ENCODE measurements at places on chromosomes 5 and 9.

GRCh38 chr9:78954286-78954685 lies 617.5 kb upstream of the TLE4 start:
- no peak for DNase-seq

- no peak for DNase-seq
These were observed 101.1 kb upstream of the DAP start for GRCh38 chr5:10862085-10862484.

DNA sequence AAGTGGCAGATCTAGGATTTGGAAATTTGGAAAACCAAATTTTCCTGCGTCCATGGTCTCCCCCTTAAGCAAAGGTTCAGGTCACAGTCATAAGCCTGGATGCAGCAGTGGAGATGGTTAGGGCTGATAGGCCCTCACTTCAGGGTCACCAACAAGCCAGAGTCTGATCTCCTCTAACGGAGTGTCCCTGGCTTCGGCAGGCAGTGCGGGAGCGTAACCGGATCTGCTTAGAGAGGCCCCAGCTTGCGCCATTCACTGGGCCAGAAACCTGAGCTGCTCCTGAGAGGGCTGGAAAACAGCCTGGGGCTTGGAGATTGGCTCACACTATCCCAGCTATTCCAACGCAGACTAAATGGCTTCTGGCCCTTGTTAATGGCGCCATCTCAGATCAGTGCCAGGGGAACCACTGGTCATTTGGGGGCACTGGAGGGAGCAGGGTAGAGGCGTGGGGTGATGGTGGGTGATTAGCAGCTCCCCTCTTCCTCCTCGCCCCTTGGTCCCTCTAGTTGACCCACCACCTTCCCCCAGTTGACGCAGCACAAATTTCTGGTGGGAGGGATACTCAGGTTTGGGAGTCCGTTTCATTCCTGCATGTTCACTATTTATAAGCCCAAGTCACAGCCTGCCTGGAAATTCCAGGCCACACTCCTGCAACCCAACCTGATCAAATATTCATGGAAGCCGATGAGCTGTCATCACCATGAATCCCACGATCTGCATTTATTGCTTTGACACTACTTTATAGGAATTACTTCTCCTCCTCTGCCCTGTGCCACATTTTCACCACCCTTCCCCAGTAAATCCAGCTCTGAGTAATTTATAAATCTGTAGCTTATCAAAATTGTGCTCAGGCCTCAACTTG lies 134.6 kb upstream of the CPEB4 start:
- no peak for DNase-seq

DNA sequence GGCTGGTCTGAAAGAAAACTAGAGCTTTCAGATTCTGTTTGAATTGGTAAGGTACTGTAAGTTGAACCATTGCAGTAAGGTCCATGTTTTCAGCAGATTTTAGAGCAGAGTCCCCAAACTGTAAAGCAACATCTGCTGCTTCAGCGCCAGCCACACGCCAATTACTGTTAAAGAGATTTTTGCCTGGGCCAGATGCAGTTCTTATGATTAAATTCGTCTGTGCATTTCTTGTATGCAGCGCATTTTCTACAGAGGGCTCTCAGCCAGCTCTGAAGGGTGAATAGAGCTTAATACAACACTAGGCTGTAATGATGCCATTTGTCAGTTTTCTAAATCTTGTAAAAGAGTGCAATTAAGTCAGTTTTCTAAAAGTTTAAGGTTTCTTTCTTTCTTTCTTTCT lies 246.3 kb downstream of the COX7C start:
- DNase-seq = no peak

DNA sequence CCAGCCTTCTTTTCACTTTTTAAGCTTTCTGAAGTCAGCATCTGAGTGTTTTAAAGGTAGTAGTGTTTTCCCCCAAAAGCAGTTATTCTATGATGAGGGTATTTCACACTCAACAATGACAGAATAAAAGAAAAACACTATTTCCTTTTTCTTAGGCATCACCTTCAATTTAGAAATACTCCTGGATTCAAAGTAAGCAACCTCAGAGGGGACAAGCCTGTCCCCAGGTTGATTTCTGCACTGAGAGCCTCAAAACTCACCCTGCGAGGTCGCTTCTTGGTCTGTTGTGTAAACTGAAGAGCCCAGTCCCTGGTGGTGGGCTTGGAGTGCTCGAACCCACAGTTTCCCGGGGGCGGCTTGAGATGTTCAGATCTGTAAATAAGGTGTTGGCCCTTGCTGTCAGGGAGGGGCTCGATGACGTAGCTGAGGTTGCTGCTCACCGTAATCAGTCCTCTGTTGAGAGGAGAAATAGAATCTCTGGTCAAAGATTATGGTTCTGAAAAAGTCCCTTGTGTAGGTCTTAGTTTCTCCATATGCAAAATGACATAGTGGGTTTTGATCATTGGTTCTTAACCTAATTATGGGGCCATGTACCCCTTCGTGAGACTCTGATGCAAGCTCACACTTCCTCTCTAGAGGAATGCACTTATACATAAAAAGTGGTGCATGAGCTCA lies 55.9 kb downstream of the ADAM19 start:
- DNase-seq = no peak

DNA sequence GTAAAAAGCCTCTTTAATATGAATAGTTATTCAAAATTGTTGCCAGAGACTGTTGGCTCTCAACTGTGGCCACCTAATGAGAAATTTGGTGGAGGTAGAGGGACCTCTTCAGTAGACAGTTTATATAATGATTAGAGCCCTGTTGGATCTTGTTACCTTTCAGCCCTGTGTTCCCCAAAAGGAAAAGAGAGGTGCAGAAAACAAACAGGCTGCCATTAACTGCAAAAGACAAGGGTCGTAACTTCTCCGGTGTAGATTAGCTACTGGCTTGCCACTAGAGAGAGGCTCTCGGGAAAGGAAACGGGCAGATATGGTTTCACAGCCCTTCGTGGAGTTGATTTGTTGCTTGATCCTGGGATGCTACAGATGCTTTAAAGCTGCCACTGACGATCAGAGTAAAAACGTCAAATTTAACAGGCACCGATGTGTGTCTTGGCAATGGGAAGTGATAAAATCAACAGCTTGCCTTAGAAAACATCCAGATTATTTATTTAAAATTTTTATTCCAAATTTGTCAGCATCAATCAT lies 7.8 kb downstream of the FST start:
- no peak for DNase-seq

DNA sequence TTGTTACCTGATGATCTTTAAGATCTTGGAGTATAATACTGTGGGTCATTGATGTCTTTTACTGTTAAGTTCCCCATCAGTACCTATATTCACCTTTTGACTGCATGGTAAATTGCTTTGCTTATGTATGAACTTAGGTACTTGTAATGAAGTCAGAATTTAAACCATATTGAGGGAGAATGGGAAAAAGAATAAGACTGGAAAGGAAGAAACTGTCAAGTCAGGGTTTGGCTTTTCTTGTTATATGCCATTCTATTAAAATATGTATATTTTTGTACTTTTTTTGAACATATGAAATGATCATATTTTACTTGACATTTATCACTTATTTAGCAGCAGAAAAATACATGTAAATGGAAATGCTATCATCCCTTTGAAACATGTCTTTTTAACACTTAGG lies 58.6 kb downstream of the KIAA1958 start:
- no peak for DNase-seq

DNA sequence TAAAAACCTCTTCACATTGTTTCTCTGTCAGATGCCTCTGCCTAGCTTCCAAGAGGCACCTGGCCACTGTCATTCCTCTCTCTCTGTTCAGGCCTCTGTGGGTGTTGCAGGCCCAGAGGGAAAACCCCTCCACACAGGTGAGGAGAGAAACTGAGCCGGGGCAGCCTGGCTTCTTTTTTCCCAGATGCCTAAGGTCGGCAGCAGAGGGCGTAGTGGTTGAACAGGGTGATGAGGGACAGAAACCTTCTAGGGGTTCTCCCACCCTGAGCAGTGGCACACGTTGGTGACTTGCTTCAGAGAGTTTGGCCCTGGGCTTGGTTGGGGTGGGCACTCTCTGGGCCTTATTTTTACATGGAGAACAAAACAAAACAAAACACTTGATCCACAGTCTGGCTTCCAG lies 12.2 kb downstream of the IL9 start:
- DNase-seq = no peak

- DNase-seq = no peak
These were observed 77.5 kb upstream of the IFNE start for GRCh38 chr9:21559402-21560280.

GRCh38 chr5:164358531-164359259 lies 853.3 kb downstream of the MAT2B start:
- no peak for DNase-seq

- DNase-seq = no peak
These were observed 132.7 kb downstream of the SLIT3 start for GRCh38 chr5:169168280-169168679.

DNA sequence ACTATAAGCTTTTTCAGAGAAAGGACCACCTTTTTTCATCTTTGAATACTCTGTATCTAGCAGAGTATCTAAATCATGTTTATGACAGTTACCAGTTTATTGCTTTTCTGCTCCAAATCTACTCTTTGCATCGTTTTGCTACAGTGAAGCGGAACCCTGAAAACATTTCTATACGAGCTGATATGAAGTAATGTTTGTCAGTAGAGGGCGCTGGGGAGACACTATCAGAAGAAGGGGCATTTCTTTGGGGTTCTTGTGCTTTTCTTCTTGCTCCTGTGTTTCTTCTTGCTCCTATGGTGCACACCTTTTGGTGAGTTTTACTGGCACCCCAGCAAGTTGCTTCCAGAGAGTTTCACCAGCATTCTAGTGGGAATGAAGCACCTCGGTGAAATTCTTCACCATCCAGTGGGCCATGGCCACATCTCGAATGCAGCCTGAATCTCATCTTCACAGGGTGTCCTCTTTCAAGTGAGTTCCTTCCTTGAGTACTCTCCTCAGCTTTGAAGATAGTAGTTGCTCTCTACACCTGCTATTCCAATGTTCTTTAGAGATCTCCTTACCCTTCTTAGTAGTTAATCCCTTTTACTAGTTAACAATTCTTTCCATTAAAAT lies 98.4 kb downstream of the FGF1 start:
- DNase-seq = no peak

DNA sequence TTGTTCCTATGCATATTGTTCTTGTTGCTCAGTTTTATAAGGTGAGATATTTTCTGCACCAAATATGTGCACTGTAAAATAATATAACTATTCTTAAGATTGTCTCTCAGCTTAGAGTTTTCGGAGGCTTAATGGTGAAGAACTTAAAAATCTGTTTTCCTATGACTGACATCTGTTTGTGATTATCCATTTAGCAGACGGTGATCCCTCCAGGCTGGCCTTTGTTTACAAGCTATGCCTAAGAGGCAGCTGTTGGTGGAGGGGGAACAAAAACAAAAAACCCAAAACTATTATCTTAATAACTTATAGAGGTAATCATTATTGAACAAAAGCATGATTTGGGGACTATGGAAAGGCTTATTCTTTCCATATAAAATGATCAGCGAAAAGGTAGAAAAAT lies 658 bp downstream of the PDCD1LG2 start:
- no peak for DNase-seq

GRCh38 chr5:6652025-6652424 lies 18.8 kb downstream of the SRD5A1 start:
- DNase-seq = no peak

- no peak for DNase-seq
These were observed 2.5 kb downstream of the EGFL7 start for GRCh38 chr9:136665111-136665703.

DNA sequence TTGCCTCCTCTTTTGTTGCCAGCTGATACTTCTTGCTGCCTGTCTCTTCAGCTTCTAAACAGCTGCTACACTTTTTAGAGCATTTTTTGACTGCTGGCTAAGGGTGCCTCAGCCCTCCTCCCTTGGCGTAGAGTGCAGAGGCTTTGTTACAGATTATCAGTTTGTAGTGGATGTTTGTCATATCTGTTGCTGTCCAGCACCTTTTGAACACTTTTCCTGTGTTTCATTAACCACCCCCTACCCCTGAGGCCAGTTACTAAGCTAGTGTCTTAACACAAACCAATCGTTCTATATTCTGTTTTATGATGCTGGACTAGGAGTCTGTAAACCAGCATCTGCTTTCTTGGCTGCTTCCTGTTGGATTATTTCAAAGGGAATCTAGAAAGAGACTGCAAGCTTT lies 441.5 kb downstream of the DNAH5 start:
- DNase-seq = no peak
